Breast epithelium (tissue), 4 donors: ENCODE measurements at places on chromosomes 7 and 10. TPM values are rescaled to one million over a fixed set of nuclear protein-coding genes. Genes with fewer than 3 reads are reported as not detected.

DNA sequence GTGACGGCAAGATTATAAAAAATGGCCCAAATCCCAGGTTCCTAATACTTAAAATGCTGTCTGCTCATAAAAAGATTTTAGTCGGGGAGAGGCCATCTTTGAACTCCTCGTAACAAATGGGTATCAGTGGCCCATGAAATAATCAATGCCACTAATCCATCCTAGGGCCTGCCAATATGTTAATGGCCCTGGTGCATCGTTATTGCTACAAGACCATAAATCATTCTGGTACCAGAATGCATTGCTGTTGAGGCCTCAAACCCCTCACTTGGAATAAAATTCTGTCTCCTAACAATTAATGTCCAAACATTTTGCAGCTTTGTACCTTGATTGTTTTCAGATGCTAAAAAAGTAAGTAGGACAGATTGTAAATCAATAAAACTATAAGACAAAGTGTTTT is 290.6 kb downstream of the LRMDA start:
- H3K4me3 ChIP-seq = no peak overlapping the region
- DNase-seq = no peak
- no peaks in the 10 kb centered on the region for H3K27me3 ChIP-seq
- H3K27ac ChIP-seq = no peak overlapping the region

GRCh38 chr7:56115852-56116538 is at the start of gene NUPR2:
NUPR2 (minus strand) TSS chr7:56116417; CDS start chr7:56116314, 103 bp downstream.
- H3K36me3 ChIP-seq = no peaks in the 10 kb centered on the region
- H3K4me3 ChIP-seq = no peak within 1 kb of the TSS
- no peaks in the 10 kb centered on the region for H3K4me1 ChIP-seq
- peak within 1 kb of the TSS; percentile 74 for H3K27ac ChIP-seq
- DNase-seq = peak; percentile 65
- no peaks in the 10 kb centered on the region for H3K27me3 ChIP-seq

- H3K27me3 ChIP-seq = no peaks in the 10 kb centered on the region
- H3K36me3 ChIP-seq = peaks cover 5% of the 10 kb centered on the region
- no peak overlapping the region for H3K4me3 ChIP-seq
- no peak overlapping the region for H3K27ac ChIP-seq
- no peak for DNase-seq
Measured at GRCh38 chr10:128073890-128074289, 52.3 kb downstream of the MKI67 start.

GRCh38 chr10:132909491-132910071 is 32.8 kb downstream of the CFAP46 start:
- H3K36me3 ChIP-seq = no peaks in the 10 kb centered on the region
- H3K4me3 ChIP-seq = no peak overlapping the region
- H3K27me3 ChIP-seq = no peaks in the 10 kb centered on the region
- H3K27ac ChIP-seq = no peak overlapping the region
- DNase-seq = peak; percentile 25
- H3K4me1 ChIP-seq = no peaks in the 10 kb centered on the region

DNA sequence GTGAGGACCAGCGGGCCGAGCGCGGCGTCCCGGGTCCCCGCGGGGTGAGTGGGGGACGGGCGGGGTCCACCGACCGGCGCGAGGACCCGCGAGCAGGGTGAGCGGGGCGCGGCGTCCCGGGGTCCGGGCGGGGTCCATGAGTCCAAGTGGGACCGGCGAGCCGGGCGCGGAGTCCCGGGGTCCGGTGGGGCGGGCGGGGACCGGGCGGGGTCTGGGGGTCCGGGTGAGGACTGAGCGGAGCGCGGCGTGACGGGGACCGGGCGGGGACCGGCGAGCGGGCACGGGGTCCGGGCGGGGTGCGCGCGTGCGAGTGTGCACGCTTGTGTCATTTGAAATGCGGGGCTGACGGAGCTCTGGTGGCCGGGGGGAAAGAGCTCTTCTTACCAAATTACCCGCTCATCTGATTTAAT is 765 bp downstream of the CELF2 start:
- no peaks in the 10 kb centered on the region for H3K36me3 ChIP-seq
- no peaks in the 10 kb centered on the region for H3K27me3 ChIP-seq
- DNase-seq = no peak
- peak overlapping the region; percentile 92 for H3K4me3 ChIP-seq
- no peaks in the 10 kb centered on the region for H3K4me1 ChIP-seq

DNA sequence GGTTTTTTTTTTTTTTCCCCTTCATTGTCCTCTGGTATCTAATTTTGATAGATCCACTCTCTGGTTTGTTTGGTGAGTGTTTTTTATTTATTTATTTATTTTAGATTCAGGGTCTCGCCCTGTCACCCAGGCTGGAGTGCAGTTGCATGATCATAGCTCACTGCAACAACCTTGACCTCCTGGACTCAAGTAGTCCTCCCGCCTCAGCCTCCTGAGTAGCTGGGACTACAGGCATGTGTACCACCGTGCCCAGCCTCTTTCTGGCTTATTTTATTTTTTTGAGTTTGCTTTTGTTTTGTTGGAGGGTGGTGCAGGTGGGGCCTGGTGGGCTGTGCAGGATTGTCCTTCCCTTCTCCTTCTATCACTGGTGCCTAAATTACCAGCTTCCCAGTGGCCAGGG is 187.2 kb upstream of the SH2B2 start:
- no peak overlapping the region for H3K27ac ChIP-seq
- H3K27me3 ChIP-seq = no peaks in the 10 kb centered on the region
- no peak overlapping the region for H3K4me3 ChIP-seq
- H3K36me3 ChIP-seq = no peaks in the 10 kb centered on the region

GRCh38 chr10:73786512-73786885 is 1.1 kb downstream of the ZSWIM8 start:
- no peaks in the 10 kb centered on the region for H3K27me3 ChIP-seq
- peaks cover 10% of the 10 kb centered on the region for H3K4me1 ChIP-seq
- DNase-seq = no peak
- H3K36me3 ChIP-seq = peaks cover 7% of the 10 kb centered on the region

- H3K27ac ChIP-seq = no peak within 1 kb of the TSS
- DNase-seq = peak; percentile 77
- no peaks in the 10 kb centered on the region for H3K36me3 ChIP-seq
- peak within 1 kb of the TSS; percentile 61 for H3K4me3 ChIP-seq
- no peaks in the 10 kb centered on the region for H3K27me3 ChIP-seq
Measured at GRCh38 chr7:129144095-129144833, at the start of gene TSPAN33. TSPAN33 (plus strand) TSS chr7:129144707; CDS start chr7:129144981, 274 bp downstream.

- H3K27ac ChIP-seq = no peak overlapping the region
- no peak for DNase-seq
- no peaks in the 10 kb centered on the region for H3K27me3 ChIP-seq
- no peaks in the 10 kb centered on the region for H3K36me3 ChIP-seq
Measured at GRCh38 chr7:80060218-80060806, 74.3 kb upstream of the GNAI1 start.

GRCh38 chr10:78541481-78542140 is 507.9 kb downstream of the RPS24 start:
- no peaks in the 10 kb centered on the region for H3K36me3 ChIP-seq
- no peak for DNase-seq
- no peak overlapping the region for H3K27ac ChIP-seq
- H3K4me1 ChIP-seq = no peaks in the 10 kb centered on the region
- H3K4me3 ChIP-seq = no peak overlapping the region

- H3K27ac ChIP-seq = no peak overlapping the region
- H3K36me3 ChIP-seq = no peaks in the 10 kb centered on the region
- H3K4me1 ChIP-seq = no peaks in the 10 kb centered on the region
- no peaks in the 10 kb centered on the region for H3K27me3 ChIP-seq
- H3K4me3 ChIP-seq = no peak overlapping the region
Measured at GRCh38 chr10:71530781-71531180, 134.1 kb downstream of the CDH23 start.

- no peak for DNase-seq
- H3K36me3 ChIP-seq = no peaks in the 10 kb centered on the region
- peaks cover 10% of the 10 kb centered on the region for H3K4me1 ChIP-seq
- H3K27ac ChIP-seq = no peak overlapping the region
Measured at GRCh38 chr7:100968650-100969049, 715 bp upstream of the MUC12 start.

DNA sequence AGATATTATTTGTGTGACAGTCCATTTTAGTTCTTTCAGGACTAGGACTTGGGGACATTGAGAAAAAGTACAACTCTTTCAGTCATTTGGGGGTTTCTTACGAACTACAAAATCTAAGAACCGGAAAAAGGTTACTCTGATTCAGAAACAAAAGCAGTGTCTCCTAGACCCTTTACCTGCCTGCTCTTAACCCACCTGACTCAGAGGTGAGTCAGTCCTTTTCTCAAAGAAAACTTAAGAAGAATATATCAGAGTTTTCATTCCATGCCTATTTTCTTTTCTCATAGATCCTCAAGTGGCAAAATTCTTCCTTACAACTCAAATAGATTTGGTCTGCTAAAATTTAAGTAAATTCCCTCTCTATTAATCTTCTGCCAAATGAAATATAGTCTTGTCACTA is 114.9 kb upstream of the PTN start:
- no peak overlapping the region for H3K4me3 ChIP-seq
- peak overlapping the region; percentile 33 for H3K27ac ChIP-seq
- H3K4me1 ChIP-seq = no peaks in the 10 kb centered on the region
- H3K36me3 ChIP-seq = no peaks in the 10 kb centered on the region
- H3K27me3 ChIP-seq = no peaks in the 10 kb centered on the region

GRCh38 chr7:69693042-69693441 is 94.8 kb downstream of the AUTS2 start:
- no peak for DNase-seq
- no peaks in the 10 kb centered on the region for H3K4me1 ChIP-seq
- H3K27me3 ChIP-seq = no peaks in the 10 kb centered on the region
- no peak overlapping the region for H3K4me3 ChIP-seq
- no peak overlapping the region for H3K27ac ChIP-seq
- H3K36me3 ChIP-seq = no peaks in the 10 kb centered on the region

DNA sequence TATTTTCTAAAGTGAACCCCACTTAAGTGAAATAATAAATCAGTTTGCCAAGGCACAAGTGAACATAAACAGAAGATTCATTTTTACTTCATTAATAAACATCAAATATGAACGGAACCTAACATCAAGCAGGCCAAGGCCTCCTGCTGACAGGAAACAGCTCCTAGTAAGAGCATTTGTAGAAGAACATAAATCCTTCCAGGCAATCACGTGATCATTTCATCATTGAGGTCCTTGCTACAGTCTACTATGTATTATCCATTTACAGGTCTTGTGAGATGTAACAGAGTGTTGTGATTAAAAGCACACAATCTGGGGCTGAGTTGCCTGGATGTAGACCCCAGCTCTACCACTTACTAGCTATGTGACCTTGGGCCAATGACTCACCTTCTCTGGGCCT is 70.6 kb downstream of the CALD1 start:
- H3K27ac ChIP-seq = no peak overlapping the region
- DNase-seq = no peak
- no peaks in the 10 kb centered on the region for H3K4me1 ChIP-seq
- H3K4me3 ChIP-seq = no peak overlapping the region
- no peaks in the 10 kb centered on the region for H3K27me3 ChIP-seq
- H3K36me3 ChIP-seq = no peaks in the 10 kb centered on the region

DNA sequence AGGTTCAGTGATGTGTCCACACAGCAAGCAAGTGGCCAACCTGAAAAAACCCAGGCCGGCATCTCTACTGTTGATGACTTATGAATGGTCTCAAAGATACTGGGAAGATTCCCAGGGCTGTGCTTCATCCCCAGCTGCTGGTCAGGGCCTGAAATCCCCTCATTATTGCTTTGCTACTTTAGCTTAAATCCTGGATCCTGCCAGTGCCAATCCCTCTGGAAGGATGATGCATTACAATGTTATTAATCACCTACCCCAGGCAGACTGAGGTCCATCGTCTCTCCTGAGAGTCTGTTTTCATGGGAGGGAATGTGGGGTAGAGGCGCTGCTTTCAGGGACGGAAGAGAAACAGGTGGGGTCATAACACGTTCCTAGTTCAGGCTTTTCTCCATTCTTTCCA is 371.6 kb downstream of the RPS24 start:
- no peaks in the 10 kb centered on the region for H3K27me3 ChIP-seq
- no peaks in the 10 kb centered on the region for H3K4me1 ChIP-seq
- H3K36me3 ChIP-seq = no peaks in the 10 kb centered on the region
- no peak for DNase-seq
- H3K4me3 ChIP-seq = no peak overlapping the region

DNA sequence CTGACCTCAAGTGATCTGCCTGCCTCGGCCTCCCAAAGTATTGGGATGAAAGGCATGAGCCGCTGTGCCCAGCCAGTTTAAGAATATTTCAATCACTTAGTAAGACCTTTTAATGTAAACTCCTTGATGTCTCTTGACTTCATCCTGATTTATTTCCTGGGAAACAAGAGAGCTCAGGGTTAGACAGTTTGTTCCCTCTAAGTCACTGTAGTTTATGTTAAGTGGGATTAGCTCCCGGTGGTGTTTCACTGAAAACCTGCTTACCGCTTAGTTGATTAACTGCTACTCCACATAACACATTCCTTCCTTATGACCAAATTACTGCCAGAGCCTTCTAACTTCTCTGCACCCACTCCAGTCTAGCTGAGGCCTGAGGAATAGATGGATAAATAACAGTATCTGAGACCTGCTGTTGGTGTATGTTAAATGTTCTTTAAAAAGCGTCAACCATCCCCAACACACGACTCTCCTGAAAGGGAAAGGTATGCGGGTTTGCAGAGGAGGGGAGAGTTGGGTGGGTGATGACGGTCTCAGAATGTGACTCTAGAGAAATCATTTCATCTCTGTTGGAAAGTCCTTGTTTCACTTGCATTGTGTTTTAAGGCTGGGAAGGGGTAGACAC is 48.7 kb downstream of the CREB3L2 start:
- peak overlapping the region; percentile 54 for H3K27ac ChIP-seq
- H3K4me1 ChIP-seq = peaks cover 5% of the 10 kb centered on the region
- H3K36me3 ChIP-seq = no peaks in the 10 kb centered on the region
- DNase-seq = no peak

DNA sequence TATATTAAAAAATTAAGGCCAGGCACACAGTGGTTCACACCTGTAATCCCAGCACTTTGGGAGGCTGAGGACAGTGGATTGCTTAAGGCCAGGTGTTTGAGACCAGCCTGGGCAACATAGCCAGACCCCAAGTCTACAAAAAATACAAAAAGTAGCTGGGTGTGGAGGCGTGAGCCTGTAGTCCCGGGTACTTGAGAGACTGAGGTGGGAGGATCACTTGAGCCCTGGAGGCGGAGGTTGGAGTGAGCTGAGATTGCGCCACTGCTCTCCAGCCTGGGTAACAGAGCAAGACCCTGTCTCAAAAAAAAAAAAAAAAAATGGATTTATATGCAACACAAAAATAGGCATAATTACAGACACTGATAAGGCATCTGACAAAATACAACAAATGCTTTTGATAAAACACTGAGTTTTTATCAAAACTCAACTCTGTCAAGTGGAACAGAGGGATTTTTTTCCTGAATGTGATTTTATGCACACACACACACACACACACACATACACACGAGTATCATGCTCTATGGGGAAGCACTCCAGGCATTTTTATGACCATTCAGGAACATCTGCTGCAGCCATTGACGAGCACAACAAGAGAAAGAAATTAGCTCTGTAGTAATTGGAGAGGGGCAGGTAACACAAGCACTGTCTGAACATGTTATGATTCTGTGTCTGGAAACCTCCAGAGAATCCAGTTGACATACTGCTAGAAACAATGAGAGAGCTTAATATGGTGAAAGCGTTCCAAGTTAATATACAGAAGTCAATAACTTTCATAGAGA is 193.1 kb downstream of the WDR37 start:
- H3K4me1 ChIP-seq = no peaks in the 10 kb centered on the region
- H3K4me3 ChIP-seq = no peak overlapping the region
- no peak for DNase-seq
- H3K36me3 ChIP-seq = no peaks in the 10 kb centered on the region

GRCh38 chr7:96304573-96304972 is 17.3 kb downstream of the SLC25A13 start:
- H3K4me1 ChIP-seq = no peaks in the 10 kb centered on the region
- no peak for DNase-seq
- no peaks in the 10 kb centered on the region for H3K36me3 ChIP-seq
- no peak overlapping the region for H3K4me3 ChIP-seq

The FAM25A gene
- total RNA-seq = not detected

The DMTF1 gene
- total RNA-seq = 118 TPM

The CPN1 gene
- total RNA-seq = not detected

The SLC26A5 gene
- total RNA-seq = 3.6 TPM

The ABHD11 gene
- total RNA-seq = 10.9 TPM

The LIPM gene
- not detected for total RNA-seq
